ENCODE measurements at places on chromosomes 11 and 22.

- peak; percentile 71 for DNase-seq
Observed at GRCh38 chr11:12177739-12178338, 67.4 kb downstream of the MICAL2 start.

DNA sequence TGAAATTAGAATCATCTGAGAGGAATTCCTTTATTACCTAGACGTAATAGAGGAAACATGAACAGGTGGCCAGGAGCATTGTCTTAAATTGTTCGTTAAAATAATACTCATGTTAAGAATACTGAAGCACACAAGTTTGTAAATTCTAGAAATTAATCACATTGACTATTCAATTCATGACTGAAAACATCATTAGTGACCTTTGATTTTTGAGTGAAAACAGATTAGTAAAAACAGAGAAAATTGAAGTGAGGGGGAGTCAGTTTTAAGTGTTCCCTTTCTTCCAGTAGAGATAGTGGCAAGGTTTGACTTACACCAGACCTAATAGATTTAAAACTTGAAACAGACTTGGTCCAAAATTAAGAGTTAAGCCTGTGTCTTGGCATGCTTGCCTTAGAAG is 1.4 kb downstream of the ZFP91 start:
- no peak for DNase-seq

- peak; percentile 54 for DNase-seq
Observed at GRCh38 chr11:114448749-114449482, 9.6 kb downstream of the REXO2 start.

- DNase-seq, result peak; percentile 63
Observed at GRCh38 chr11:114166897-114167323, 107.4 kb downstream of the ZBTB16 start.

- DNase-seq, result no peak
Observed at GRCh38 chr11:68430801-68431200, 29.8 kb upstream of the PPP6R3 start.

DNA sequence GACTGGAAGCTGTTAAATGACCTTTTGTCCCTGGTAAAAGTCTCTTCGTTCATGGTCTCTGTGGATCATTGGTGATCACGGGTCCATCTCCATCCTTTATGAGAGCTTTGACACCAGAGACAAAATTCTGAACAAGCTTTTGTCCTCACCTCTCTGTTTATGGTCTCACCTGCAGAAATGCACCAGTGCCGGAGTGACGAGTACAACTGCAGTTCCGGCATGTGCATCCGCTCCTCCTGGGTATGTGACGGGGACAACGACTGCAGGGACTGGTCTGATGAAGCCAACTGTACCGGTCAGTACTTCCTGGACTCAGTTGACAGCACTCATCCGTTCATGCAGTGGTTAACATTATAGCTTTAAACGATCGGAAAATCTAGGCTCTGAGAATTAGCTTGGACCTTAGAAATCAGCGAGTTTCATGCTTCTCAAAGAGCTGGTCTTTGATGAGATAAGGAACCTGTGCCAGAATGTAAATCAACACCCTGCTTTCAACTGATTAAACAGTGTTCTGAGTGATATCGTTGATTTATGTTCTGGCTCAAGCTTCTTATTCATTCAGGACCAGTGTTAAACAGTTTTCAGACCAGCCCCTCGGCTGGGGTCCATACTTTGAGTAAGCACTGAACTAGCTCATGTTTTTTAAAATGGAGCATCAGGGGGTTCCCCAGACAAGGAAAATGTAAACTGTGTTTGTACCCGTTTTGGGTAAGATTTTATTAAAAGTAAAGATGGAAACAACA is 124.5 kb upstream of the SORL1-AS1 start:
- no peak for DNase-seq

DNA sequence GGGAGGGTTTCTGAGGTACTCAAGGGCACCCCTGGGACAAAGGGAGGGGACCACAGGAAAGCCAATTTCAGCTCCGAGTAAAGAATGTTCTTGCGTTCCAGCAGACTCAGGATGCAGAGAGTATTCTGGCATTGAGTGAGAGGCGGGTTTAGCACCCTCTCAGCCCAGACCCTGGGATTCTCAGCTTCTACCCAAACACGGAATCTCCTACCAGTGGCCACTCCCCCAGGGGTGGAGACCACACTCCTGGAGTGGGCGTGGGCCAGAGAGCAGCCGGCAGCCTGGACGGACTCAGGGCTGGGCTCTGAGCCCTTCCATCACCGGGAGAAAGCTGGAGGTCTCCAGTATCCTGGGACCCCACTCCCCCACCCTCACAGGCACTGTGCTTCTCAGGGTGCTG is 26.1 kb upstream of the TTLL12 start:
- no peak for DNase-seq

DNA sequence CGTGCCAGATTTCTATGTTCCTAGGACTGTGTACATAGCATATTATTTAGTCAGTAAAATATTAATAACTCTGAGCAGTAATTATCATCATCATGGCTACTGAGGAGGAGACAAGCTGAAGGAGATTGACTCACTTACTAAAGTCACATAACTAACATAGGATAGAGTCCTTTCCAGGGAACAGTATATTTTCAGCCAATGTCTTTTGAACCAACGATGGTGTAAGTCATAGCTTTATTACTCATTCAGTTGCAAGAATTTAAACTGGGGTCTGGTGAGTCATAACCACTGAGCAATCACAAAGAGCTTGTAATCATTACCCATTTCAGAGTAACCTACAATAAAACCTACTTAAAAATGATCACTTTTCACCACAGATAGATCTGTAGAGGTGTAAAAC is 1564.8 kb upstream of the TENM4 start:
- peak; percentile 80 for DNase-seq

DNA sequence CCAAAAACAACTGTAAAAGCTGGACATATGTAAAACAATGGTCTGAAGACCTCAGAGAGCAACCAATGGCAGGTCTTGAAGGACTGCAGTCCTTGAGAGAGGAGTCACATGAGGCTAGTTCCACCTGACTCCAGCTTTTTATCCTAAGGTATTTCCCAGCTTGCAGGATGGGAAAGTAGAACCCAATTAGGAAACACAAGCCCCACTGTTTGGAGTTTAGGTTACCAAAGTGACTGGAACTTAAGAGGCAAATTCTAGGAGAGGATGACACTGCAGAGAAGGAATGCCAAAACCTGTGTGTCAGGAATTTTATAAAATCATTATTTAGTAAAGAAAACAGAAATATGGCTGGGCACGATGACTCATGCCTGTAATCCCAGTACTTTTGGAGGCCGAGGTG is 18.4 kb downstream of the OR2AT4 start:
- DNase-seq, result peak; percentile 11

DNA sequence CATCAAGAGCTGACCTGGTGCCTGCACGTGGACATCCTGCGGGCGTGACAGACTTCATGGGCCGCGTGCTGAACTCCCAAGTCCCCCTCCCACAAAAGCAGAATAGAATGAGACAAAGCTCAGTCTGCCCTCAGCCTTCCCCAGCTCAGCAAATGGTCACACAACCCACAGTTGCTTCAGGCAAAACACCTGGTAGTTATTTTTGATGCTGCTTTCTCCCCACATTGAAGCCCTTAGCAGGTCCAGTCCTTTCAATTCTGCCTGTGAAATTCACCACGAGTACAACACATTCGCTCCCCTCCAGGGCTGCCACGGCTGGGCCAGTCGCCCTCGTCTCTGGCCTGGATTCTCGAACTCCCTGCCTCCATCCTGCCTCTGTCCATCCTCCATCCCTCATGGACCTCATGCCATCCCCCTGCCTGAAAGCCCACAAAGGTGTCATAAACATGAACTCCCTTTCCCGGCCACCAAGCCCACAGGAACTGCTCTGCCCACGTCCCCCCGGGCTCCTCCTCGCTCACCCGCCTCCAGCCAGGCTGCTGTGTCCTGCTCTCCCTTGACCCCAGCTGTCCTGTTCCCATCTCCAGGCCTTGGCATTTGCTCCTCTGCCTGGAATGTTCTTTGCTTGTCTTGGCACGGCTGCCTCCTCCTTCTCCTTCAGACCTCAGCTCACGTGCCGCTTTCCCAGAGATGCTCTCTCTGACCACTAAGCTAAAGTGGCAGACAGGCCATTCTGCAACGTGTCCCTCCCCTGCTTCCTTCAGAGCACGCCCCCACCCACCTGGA is 42.1 kb downstream of the SCUBE1 start:
- DNase-seq, result no peak

- DNase-seq, result no peak
Observed at GRCh38 chr11:115084231-115084630, 405.9 kb downstream of the NXPE2 start.

- DNase-seq, result no peak
Observed at GRCh38 chr11:2889362-2890273, 4.0 kb upstream of the CDKN1C start.

- DNase-seq, result no peak
Observed at GRCh38 chr11:123822599-123822998, 16.4 kb upstream of the OR6M1 start.

DNA sequence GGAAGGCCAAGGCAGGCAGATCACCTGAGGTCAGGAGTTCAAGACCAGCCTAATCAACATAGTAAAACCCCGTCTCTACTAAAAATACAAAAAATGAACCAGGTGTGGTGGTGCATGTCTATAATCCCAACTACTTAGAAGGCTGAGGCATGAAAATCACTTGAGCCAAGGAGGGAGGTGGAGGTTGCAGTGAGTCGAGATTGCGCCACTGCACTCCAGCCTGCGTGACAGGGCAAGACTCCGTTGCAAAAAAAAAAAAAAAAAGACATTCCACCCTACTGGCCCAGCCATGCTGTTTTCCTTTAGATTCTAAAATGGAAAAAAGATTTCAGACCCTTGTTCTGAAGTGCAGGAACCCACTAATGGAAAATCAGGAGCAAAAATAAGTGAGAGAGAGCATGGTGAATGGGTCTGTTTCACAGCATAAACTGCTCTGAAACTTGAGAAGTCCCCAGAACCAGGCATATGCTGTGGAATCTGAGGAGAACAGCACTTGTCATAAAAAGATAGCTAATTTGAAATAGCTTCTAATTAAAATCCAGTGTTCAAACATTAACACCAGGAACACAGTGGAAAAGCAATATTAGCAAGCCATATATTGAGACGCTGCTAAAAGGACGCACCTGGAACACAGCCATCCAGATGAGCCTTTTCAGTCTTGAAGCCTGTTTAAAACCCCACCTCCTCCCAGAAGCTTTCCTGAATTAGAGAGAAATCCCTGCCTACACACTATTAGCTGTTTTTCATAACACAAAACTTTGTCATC is 66.3 kb upstream of the CHRM4 start:
- DNase-seq, result peak; percentile 29

- DNase-seq, result peak; percentile 67
Observed at GRCh38 chr11:72238040-72238450, 5.9 kb downstream of the PHOX2A start.

- DNase-seq, result no peak
Observed at GRCh38 chr11:129365816-129366215, 9.8 kb upstream of the BARX2 start.

- peak; percentile 52 for DNase-seq
Observed at GRCh38 chr22:19717691-19718455, 3.6 kb downstream of the SEPTIN5 start.

- DNase-seq, result no peak
Observed at GRCh38 chr11:126891556-126892217, 108.9 kb downstream of the KIRREL3 start.

GRCh38 chr11:45354976-45355705 is 69.0 kb upstream of the SYT13 start:
- DNase-seq, result peak; percentile 41

DNA sequence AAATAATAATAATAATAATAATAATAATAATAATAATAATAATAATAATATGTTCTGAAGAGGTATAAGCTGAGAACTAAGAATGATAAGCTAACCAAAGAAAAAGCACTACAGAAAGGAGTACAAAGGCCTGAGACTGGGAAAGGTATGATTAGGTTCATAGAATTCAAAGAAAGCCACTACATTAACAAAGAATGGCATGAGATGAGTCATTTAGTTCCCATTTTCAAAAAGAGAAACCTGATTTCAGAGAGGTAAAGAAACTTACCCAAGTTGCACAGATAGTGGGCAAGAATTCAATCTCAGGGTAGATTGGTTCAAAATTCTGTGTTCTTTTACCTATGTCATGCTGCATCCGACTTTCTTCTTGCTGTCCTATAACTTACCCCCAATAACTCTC is 350.9 kb downstream of the TTC28 start:
- DNase-seq, result no peak

- no peak for DNase-seq
Observed at GRCh38 chr11:678297-678696, 16.7 kb downstream of the DEAF1 start.

DNA sequence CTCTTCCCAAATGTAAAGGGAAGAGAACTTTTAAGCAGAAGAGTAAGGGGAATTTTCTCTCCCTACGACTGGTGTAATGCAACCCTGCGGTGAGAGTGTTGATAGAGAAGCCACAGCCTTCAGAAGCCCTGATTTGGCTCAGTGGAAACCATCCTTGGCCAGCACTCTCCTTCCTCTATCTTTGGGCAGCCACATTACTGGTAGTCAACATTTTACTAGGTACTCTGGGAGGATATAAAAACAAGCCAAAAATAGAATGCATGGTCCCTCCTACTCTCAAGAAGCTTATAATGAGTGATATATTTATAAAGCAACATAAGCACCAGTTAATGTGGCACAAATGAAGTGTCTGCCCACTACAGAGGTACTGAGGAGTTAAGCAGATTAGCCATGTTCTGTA is 201.8 kb upstream of the NCAM1 start:
- no peak for DNase-seq

- DNase-seq, result no peak
Observed at GRCh38 chr11:121870206-121871045, 245.6 kb downstream of the BLID start.

GRCh38 chr11:106988151-106989077 is 29.9 kb downstream of the GUCY1A2 start:
- DNase-seq, result peak; percentile 1
